Esophagus squamous epithelium (tissue), 5 donors: ENCODE measurements at places on chromosomes 2 and 18.

GRCh38 chr2:174014699-174015070 lies 49.5 kb upstream of the SP3 start:
- no peak for DNase-seq

DNA sequence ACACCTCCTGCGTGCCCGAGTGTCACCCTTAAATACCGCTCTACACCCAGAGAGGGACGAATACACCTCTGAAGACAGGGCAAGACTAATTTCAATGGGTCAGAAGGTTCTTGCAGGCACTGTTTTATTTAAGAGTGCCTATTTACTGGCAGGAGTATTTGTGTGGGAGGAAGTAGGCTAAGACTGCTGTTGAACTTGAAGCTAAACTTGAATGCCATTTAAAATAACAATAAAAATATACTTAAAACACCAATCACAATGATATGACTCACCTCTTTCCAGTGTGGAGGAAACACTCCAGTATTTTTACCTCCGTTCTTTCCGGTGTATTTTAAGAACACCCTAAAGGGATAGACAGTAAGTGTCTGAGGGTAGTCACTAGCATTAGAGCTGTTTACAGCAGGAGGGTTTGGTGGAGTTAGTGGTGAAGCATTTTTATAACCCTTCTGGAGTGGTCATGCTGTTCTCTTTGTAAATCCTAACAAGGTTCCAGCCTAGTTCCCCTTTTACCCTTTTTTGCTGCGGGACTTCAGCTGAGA lies 9.6 kb upstream of the HOXD1 start:
- no peak for DNase-seq

GRCh38 chr2:156306821-156307220 lies 25.7 kb downstream of the NR4A2 start:
- DNase-seq, result no peak

DNA sequence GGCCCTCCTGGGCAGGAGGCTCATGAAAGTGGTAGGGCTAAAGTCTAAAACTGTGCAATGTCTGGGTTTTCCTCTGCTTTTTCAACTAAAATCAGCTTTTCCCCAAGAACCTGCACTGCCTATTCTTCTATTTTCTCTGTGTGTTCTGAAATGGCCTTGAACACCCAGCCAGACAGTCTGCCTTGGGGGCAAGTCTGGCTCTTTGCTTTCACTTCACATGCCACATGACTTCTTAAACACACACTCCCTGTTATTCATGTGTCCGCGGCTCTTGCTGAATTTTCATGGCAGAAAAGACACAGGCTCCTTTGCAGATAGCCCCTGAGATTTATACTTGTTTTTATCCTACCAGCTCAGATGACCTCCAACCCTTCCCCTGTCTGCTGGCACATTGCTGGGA lies 10.6 kb upstream of the RPIA start:
- no peak for DNase-seq

DNA sequence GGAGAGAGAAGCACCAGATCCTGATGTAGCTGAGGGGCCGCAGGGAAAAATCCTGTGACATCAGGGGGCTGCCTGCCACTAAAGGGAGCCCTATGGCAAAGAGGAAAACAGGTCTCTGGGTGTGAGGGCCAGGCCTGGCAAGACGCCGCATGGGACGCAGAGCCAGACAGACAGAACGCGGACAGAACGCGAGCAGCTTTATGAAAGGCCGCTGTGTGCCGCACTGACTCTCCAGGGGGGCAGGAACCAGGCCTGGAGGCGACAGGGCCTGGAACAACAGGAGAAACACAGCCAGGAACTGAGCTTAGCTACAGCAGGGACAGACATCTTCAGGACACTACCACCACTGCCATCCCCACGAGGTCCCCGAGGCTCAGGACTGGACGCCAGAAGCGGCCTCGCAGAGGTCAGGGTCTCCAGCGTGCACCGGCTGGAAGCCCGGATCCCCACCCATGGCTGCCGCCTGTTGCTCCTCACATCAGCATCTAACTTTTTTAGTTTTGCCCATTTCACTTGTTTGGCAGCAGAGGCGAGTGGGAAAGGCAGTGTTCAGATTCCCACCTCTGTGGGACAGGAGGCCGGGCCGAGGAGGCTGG lies 131.6 kb downstream of the VAPA start:
- no peak for DNase-seq
